CD4-positive, alpha-beta T cell (primary cell): ENCODE measurements at places on chromosomes 11 and 22. TPM values are rescaled to one million over a fixed set of nuclear protein-coding genes. Genes with fewer than 3 reads are reported as not detected.

NAA40 gene
- total RNA-seq: 11.8 TPM

CEP126 gene
- total RNA-seq: 0.96 TPM

RFPL1 gene
- not detected for total RNA-seq

DERL3 gene
- total RNA-seq: 0.98 TPM

KDM4E gene
- total RNA-seq: not detected

KCNK4 gene
- total RNA-seq: 0.14 TPM

OR5B21 gene
- total RNA-seq: not detected

TMEM151A gene
- total RNA-seq: 0.14 TPM

CAT gene
- total RNA-seq: 9.8 TPM

RRM1 gene
- total RNA-seq: 73.1 TPM

DEFB108B gene
- total RNA-seq: not detected

TUG1 gene
- 86.2 TPM for total RNA-seq

SLC22A6 gene
- not detected for total RNA-seq

HOATZ gene
- total RNA-seq: not detected

CCDC15 gene
- 0.89 TPM for total RNA-seq

FDXACB1 gene
- 3.4 TPM for total RNA-seq

PTPN5 gene
- not detected for total RNA-seq

CTSC gene
- 32.6 TPM for total RNA-seq

CASP1 gene
- total RNA-seq: 17.6 TPM

OR10D3 gene
- not detected for total RNA-seq

TMEM258 gene
- 56.0 TPM for total RNA-seq

CSRP3 gene
- total RNA-seq: not detected

CCDC89 gene
- not detected for total RNA-seq

CREB3L1 gene
- not detected for total RNA-seq

MUC5B gene
- not detected for total RNA-seq

SYT12 gene
- total RNA-seq: not detected

TUBA8 gene
- total RNA-seq: 1.1 TPM

TPH1 gene
- 1.5 TPM for total RNA-seq

OR52J3 gene
- not detected for total RNA-seq

MMP27 gene
- total RNA-seq: not detected

GRAMD1B gene
- total RNA-seq: 21.8 TPM
